Tibial nerve (tissue), 4 donors: ENCODE measurements at places on chromosomes 6 and 20. TPM values are rescaled to one million over a fixed set of nuclear protein-coding genes. Genes with fewer than 3 reads are reported as not detected.

IRAK1BP1 gene
- 7.5 TPM for total RNA-seq

LAMA2 gene
- 203 TPM for total RNA-seq

CASS4 gene
- 4.7 TPM for total RNA-seq

METTL24 gene
- 0.63 TPM for total RNA-seq

SALL4 gene
- total RNA-seq, result 0.42 TPM

BPIFA1 gene
- total RNA-seq, result not detected

BMP7 gene
- total RNA-seq, result 14.2 TPM

NKX2-2 gene
- total RNA-seq, result not detected

FAM50B gene
- total RNA-seq, result 6.9 TPM

LCA5 gene
- 10.8 TPM for total RNA-seq

AGER gene
- total RNA-seq, result 12.7 TPM

- no peaks in the 10 kb centered on the region for H3K27me3 ChIP-seq
- peak overlapping the region; percentile 78 for H3K27ac ChIP-seq
- no peaks in the 10 kb centered on the region for H3K4me1 ChIP-seq
- no peak overlapping the region for H3K4me3 ChIP-seq
Measured at GRCh38 chr6:21538186-21538798, 55.3 kb upstream of the SOX4 start.

GRCh38 chr6:170280689-170281045, 10.2 kb downstream of the DLL1 start:
- H3K4me1 ChIP-seq, result peaks cover 12% of the 10 kb centered on the region
- H3K4me3 ChIP-seq, result peak overlapping the region; percentile 11
- peaks cover 17% of the 10 kb centered on the region for H3K36me3 ChIP-seq
- no peak overlapping the region for H3K27ac ChIP-seq

- H3K4me1 ChIP-seq, result no peaks in the 10 kb centered on the region
- H3K27me3 ChIP-seq, result no peaks in the 10 kb centered on the region
- H3K4me3 ChIP-seq, result no peak overlapping the region
- no peak for DNase-seq
- no peak overlapping the region for H3K27ac ChIP-seq
- no peaks in the 10 kb centered on the region for H3K36me3 ChIP-seq
Measured at GRCh38 chr6:138000941-138001340, 106.3 kb downstream of the PERP start.

- H3K27ac ChIP-seq, result no peak overlapping the region
- H3K4me3 ChIP-seq, result no peak overlapping the region
- H3K4me1 ChIP-seq, result no peaks in the 10 kb centered on the region
- no peaks in the 10 kb centered on the region for H3K27me3 ChIP-seq
- H3K36me3 ChIP-seq, result no peaks in the 10 kb centered on the region
- no peak for DNase-seq
Measured at GRCh38 chr6:146965110-146965689, 239.0 kb upstream of the STXBP5 start.

DNA sequence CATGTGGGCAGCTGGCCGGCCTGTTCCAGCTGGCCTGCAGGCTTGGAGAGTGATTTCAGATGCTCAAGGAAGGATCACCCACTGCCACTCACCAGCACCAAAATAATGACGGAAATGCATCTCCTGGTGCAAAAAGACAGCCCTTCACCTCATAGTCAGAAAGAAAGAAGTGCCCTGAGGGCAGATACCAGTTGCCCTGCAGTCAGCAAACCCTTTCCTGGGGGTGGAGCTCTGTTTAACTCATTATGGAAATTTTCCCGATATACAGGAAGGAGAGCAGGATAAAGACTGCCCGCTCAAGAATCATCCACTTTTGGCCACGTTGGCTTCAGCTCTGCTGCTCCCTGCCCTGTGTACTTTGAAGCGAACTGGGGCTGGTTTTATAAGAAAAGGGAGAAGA, 127.9 kb downstream of the GRM4 start:
- H3K4me3 ChIP-seq, result no peak overlapping the region
- no peaks in the 10 kb centered on the region for H3K36me3 ChIP-seq
- no peak overlapping the region for H3K27ac ChIP-seq
- H3K4me1 ChIP-seq, result no peaks in the 10 kb centered on the region
- DNase-seq, result no peak

GRCh38 chr6:38218235-38218634, 398.7 kb downstream of the ZFAND3 start:
- H3K36me3 ChIP-seq, result no peaks in the 10 kb centered on the region
- no peak overlapping the region for H3K27ac ChIP-seq
- no peak overlapping the region for H3K4me3 ChIP-seq
- H3K4me1 ChIP-seq, result no peaks in the 10 kb centered on the region
- H3K27me3 ChIP-seq, result no peaks in the 10 kb centered on the region

GRCh38 chr6:77876300-77876699, 223.5 kb downstream of the MEI4 start:
- no peaks in the 10 kb centered on the region for H3K36me3 ChIP-seq
- no peak for DNase-seq
- no peak overlapping the region for H3K4me3 ChIP-seq

GRCh38 chr20:32487381-32487780, 97.8 kb downstream of the NOL4L start:
- no peaks in the 10 kb centered on the region for H3K36me3 ChIP-seq
- peaks cover 19% of the 10 kb centered on the region for H3K4me1 ChIP-seq
- no peak overlapping the region for H3K27ac ChIP-seq
- no peak overlapping the region for H3K4me3 ChIP-seq

DNA sequence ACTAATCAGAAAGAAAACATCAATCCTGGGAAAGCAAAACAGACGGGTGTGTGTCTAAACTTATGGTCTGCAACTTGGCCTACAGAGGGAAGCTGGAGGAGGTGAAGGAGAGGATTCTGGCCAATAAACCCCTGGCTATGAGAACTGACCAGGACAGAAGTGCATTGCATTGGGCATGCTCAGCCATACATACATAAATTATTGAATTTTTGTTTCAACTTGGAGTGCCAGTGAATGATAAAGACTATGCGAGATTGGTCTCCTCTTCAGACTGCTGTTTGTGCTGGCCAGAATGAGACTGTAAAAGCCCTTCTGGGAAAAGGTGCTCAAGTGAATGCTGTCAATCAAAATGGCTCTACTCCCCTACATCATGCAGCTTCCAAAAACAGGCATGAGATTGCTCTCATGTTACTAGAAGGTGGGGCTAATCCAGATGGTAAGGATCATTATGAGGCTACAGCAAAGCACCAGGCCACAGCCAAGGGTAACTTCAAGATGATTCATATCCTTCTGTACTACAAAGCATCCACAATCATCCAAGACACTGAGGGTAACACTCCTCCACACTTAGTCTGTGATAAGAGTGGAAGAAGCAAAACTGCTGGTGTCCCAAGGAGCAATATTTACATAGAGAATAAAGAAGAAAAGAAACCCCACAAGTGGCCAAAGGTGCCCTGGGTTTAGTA, 17.4 kb downstream of the ADNP start:
- no peaks in the 10 kb centered on the region for H3K36me3 ChIP-seq
- no peak overlapping the region for H3K4me3 ChIP-seq
- H3K27ac ChIP-seq, result no peak overlapping the region
- no peaks in the 10 kb centered on the region for H3K27me3 ChIP-seq

DNA sequence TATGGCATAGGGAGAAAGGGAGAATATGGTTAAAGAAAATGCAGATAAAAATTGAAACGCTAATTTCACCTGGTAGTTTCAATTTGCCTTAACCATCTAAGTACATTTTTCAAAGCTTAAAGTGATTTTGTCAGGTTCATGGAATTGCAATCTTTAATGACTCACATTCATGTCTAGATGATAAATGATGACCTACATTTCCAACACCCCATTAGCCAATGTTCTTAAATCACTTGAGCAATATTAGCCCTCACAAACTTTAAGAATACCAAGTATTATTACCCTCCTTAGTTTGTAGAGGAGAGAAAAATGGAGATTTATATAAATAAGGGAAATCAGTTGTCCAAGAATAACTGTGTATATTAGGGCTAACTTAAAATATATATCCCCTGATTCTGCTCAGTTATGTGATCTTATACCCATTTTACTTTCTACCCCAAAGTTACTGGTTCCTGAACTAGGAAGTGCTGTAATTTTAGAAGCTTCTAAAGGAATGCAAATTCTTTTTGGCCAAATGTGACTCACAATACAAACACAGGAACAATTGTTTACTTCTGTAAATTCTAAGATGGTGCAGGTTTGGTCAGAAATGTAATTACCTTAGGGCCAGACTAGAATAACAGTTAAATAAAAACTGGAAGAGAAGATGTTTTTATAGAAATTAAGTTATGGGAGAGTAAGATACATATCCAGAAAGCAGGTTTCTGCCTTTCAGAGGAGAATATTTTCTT, 34.5 kb downstream of the TPBG start:
- no peak overlapping the region for H3K27ac ChIP-seq
- H3K4me3 ChIP-seq, result no peak overlapping the region
- H3K27me3 ChIP-seq, result no peaks in the 10 kb centered on the region
- H3K4me1 ChIP-seq, result no peaks in the 10 kb centered on the region

GRCh38 chr6:89035252-89036101, 45.1 kb upstream of the PNRC1 start:
- peaks cover 33% of the 10 kb centered on the region for H3K4me1 ChIP-seq
- H3K27me3 ChIP-seq, result no peaks in the 10 kb centered on the region
- no peaks in the 10 kb centered on the region for H3K36me3 ChIP-seq
- no peak overlapping the region for H3K4me3 ChIP-seq
- H3K27ac ChIP-seq, result peak overlapping the region; percentile 88

DNA sequence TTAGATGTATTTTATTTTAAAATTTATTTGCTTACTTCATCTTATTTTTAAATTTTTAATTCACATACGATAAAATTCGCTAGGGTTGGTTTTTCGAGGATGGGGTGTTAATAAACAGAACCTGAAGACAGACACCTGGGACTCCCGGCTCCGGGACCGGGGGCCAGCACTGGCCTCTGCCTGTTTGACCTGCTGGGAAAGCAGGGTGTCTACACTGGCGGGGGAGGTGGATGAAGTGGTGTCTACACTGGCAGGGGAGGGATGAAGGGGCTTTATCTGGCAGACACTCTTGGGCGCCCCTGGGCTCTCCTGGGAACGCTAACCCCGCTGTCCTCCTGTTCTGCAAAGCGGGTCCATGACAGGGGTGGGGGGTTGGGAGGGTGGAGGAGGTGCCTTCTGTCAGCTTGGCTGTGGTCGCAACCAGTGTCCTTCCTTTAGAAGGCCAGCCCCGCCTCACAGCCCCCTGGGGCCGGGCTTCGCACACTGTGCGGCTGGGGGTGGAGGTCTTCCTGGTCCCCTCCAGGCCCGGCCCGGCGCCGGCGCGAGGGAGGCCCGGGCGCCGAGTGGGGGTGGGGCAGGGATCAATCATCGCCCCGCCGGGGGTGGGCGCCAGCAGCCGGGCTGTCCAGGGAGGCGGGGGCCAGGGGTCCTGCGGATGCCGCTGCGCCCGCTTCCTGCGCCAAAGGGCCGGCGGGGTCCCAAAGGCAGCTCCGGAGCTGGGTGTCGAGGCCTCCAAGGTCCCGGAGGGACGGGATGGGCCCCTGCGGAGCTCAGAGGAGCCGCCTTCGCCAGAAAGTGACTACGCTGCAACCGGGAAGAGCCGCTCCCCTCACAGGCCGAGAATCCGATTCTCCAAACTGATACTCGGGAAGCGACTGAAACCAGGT, 1.8 kb downstream of the GATA5 start:
- no peak for DNase-seq
- H3K27me3 ChIP-seq, result no peaks in the 10 kb centered on the region
- no peaks in the 10 kb centered on the region for H3K36me3 ChIP-seq
- peak overlapping the region; percentile 68 for H3K27ac ChIP-seq

DNA sequence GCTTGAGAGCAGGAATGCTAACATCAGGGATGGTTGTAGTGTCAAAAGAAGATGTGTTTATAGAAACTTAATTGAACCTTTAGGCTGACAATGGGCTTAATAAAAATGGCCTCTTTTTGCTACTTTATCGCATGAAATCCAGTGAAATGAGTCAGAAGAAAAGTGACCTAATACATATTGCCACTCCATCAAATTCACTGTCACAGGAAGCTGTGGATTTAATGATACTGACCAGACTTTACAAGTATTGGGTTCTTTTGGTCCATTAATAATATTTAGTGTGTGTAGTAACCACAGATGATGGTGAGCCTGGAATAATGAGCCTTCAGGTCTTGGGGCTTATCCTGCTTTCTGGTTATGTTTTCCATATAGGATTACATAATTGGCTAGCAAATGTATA, 231.8 kb upstream of the GMDS start:
- no peak overlapping the region for H3K4me3 ChIP-seq
- no peak overlapping the region for H3K27ac ChIP-seq
- no peaks in the 10 kb centered on the region for H3K4me1 ChIP-seq

DNA sequence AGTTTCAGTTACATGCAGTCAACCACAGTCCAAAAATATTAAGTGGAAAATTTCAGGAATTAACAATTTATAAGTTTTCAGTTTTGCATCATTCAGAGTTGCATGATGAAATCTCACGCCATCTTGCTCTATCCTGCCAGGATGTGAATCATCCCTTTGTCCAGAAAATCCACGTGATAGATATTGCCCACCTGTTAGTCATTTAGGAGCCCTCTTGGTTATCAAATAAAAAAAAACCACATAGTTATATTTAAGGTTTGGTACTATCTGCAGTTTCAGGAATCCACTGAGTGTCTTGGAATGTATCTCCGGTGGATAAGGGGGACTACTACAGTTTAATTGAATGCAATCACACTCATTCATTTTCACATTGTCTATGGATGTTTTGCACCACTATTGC, 1249.0 kb upstream of the CITED2 start:
- no peaks in the 10 kb centered on the region for H3K27me3 ChIP-seq
- no peaks in the 10 kb centered on the region for H3K36me3 ChIP-seq
- no peak for DNase-seq
- H3K27ac ChIP-seq, result no peak overlapping the region

- no peak for DNase-seq
- H3K27ac ChIP-seq, result no peak overlapping the region
- H3K27me3 ChIP-seq, result no peaks in the 10 kb centered on the region
- H3K36me3 ChIP-seq, result no peaks in the 10 kb centered on the region
- H3K4me3 ChIP-seq, result no peak overlapping the region
Measured at GRCh38 chr20:36273414-36274180, 32.5 kb upstream of the DLGAP4 start.

- H3K27me3 ChIP-seq, result no peaks in the 10 kb centered on the region
- no peaks in the 10 kb centered on the region for H3K4me1 ChIP-seq
- no peak for DNase-seq
- no peak overlapping the region for H3K27ac ChIP-seq
Measured at GRCh38 chr6:147035886-147036285, 168.3 kb upstream of the STXBP5 start.
